Stimulated activated CD8-positive, alpha-beta memory T cell treated with anti-CD3 and anti-CD28 coated beads, Interleukin-15, amount 100 ng/mL, for 24 hours (primary cell): ENCODE measurements at places on chromosomes 2 and 18.

DNA sequence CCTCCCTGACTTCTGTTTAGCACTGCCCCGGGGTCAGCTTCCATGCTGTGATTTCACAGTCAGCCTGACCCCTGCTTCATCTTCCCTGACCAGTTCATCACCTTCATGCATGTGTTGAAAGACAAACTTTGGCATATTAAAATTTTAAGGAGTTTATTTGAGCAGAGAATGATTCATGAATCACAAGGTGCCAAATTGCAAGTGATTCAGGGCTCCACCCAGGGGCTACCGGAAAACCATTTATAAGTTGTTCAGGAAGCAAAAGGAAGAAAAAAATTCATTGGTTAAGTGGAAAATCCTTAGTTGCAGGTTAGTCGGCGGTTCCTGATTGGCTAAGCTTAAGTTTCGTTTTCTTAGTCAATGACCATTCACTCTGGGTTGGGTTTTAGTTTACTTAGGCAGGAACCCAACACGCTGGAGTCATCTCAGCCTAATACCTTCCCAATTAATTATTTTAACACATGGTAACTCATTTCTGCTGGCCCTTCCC is 10.6 kb downstream of the IL1F10 start:
- DNase-seq = no peak

DNA sequence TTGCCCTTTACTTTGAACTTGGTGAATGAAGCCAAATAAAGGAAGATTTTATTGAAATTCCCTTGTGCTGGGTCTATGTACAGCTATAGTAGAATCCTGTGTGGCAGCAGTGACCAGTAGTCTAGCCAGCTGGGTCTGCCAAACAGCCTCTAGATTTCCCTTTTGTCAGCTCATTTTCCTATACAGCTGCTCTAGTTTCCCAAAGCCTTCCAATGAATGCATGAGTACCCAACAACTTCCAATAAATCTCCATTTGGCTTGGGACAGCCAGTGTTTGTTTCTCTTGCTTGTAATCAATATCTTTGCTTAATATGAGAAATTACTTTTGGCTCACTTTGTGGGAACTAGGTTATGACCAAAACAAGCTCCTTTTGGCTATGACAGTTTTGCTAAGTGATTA is 43.6 kb downstream of the SCN9A start:
- DNase-seq = no peak

DNA sequence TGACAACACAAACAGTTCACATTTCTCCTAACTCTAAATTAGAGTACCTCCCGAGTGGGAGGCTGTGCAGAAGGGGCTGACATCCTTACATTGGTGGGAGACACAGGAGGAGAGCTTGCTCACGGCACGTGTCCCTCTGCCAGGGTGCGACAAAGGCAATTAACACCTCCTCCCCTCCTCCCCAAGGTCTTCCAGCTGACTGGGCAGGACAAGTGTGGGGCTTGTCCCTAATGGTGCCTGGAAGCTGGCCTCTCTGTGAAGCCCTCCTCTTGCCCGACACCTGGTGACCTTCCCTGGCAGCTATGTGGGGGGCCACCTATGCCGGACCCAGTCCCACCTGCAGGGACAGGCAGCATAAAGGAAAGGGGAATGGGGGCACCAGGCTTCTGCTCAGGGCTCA is 57.0 kb downstream of the FAM168B start:
- no peak for DNase-seq

DNA sequence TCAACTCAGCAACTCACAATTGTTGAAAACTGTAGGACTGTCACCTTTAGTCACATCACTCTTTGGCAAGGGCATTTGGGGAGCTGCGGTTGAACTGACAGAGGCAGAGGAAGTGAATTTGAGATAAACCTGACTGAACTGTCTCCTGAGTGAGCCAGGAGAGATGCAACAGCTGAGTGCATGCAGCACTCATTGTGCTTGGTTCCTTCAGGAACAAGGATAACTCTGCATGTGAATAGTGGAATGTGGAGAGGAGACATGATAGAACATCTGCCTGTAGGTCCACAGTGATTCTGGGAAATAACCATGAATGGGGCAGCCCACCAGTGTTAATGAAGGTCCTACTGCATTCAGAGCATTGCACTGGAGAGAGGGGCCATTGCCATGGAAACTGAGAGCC is 494.7 kb downstream of the STK39 start:
- no peak for DNase-seq

DNA sequence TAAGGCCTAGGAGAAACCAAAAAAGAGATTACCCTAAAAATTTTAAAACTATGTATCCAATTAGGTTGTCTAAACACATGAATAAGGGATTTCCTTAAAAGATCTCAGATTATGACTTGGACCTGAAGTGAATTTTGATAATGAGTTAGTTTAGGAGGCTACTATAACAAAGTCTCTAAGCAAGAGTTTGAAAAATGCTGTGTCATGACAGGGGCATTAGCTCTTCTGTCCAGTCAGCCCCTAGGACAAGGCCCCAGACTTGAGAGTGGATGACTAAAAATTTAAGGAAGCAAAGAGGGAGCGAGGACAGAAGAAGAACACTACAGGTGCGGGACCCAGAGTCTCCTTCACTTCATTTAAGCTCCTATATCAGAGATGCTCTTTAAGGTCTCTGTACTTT is 135.9 kb downstream of the DTNB start:
- no peak for DNase-seq

- DNase-seq = no peak
Measured at GRCh38 chr2:48320742-48321141, 209.2 kb upstream of the STON1 start.

GRCh38 chr2:46062637-46063412 is 234.4 kb upstream of the EPAS1 start:
- peak; percentile 49 for DNase-seq

GRCh38 chr2:203301667-203302066 is 26.5 kb upstream of the ABI2 start:
- no peak for DNase-seq

DNA sequence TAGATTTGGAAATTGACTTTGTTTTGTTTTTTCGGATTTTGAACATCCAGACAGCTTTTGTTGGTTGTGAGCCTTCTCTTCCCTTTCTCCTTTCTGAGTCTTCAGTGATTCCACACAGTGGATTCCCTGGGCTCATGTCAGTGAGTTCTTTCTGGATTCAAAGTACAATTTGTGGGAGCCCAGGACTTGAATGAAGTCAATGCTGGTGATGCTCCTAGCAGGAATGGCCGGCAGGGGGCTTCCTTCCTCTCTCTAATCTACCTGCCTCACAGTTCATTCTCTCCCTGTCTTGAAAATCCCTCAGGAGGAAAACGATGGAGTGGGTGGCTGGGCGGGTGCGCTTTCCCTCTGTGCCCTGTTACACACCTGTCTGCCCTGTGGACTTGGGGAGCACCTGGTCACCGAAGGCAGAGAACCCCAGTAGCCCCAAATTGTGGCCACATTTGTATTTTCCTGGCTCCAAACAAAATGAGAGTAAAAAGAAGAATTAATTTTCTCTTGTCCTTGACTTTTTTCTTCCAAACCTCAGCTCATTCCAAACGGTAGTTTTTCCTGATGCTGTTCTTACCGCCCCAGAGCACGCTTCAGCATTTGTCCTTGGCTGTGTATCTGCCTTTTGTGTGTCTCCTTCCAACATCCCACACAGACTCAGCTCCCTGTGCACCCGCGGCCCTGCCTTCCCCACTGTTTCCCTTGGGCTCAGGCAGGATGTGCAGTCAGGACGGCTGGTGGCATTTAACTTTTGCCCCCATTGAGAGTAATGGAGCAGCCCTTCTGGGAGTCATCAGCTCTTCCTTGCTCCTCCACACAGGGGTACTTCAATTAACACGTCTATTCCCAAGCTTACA is 86.6 kb downstream of the MARCO start:
- no peak for DNase-seq

DNA sequence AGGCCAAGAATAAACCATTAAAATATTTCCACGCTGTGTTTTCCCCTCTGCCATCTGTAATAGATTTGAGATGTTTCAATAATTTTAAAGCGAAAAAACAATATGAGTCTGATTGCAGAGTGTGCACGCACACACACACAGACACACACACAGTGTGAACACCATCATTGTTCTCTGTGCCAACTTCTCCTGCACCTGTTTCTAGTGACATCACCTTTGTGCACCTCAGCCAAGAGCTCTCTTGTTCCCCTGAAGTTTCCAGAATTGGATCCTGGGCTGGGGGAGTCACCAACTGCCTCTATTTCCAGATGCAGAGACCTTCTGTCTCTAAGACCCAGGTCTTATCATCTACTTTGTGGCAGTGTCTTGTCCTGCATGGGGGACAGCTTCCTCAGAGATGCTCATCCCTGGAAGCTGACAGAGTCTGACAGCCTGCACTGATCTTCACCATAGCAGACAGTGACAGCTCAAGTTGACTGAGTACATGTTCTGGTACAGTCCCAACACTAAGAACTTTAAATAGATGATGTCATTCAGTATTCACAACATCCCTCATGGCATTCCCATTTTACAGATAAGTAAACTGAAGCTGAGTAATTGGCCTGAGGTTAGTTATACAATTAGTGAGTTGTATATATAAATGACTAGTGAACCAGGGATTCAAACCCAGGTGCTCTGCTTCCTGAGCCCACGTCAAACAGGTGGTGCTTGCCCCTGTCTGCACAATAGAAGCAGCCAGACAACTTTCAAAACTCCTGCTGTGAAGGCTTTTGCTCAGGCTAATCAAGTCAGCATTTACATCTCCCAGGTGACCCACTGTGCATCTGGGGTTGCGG is 39.4 kb downstream of the ACOXL start:
- DNase-seq = no peak

DNA sequence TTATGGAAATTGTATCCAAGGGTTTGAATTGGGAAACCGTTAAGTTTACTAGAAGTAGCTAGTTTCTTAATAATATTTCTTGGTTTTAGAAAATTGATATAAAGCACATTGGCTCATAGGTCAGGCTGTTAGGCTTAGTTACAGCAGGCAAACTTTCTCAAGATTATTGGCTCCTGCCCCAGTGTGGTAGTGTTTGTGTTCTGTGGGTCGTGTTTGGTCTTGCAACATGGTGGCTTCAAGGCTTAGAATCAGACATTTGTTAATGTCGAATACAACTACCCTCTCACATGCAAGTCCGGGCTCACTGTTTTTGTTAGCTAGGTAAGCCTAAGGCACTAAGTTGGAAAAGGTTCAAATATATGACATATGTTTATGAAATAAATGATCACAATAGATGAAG is 19.6 kb downstream of the CERS6 start:
- no peak for DNase-seq

DNA sequence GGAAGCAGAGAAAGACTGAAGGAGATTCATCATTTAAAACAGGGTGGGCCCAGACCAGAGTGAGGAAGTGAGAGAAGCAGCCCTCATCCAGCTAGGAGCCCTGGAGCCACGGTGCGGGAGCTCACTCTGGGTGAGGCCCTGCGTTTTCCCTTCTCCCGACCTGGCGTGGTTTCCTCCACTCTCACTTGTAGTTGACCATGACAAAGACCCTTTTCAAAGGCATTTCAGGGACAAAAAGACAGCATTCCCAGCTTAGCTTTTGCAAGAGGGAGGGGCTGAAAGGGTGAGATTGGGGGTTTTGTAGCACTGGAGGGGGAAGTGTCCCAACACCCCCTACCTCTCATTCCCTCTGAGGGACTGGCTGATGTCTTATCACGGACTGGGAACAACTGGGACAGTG is 56.6 kb downstream of the TRPM8 start:
- DNase-seq = no peak

- no peak for DNase-seq
Measured at GRCh38 chr2:174752403-174753037, 11.8 kb downstream of the CHRNA1 start.

GRCh38 chr2:229832510-229832898 is 89.3 kb downstream of the TRIP12 start:
- DNase-seq = no peak

DNA sequence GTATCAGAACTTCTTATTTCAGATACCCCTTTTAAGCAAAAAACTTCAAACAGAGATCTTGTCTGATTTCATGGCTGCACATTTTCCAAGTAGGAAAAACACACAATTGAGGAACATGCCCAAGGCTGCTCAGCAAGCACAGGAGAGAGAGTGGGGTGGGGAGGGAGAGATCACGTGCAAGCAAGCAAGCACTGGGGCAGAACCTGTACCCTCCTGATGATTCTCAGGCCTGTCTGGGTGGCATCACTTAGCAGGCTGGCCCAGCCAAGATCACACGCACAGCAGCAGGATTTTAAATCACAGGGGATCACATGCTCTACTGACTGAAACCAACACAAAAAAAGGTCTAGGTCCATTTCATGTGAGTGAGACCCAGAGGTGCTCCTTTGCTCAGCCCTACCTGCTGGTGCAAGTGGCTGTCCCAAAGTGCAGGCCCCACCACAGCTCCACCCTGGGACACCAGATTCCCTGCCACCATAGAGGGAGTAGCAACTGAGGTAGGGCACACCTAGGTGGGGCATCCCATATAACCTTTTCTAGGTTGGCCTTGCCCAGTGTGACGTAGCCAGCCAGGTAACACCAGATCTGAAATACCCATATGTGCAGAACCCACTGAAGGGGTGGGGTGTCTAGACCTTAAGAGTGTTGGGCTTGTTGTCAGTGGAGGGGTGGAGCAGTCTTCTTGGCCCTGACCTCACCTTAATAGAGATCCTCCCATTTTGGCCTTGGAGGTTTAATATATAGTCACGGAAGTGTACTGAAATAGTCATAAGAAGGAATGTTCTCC is 1.8 kb upstream of the LYPD6B start:
- no peak for DNase-seq
